Skeletal muscle cell (primary cell): ENCODE measurements at places on chromosomes 5 and 9.

GRCh38 chr5:94691949-94692348 lies 73.5 kb downstream of the SLF1 start:
- peak; percentile 78 for DNase-seq

- DNase-seq = no peak
Observed at GRCh38 chr9:32394381-32395049, 10.1 kb downstream of the ACO1 start.

GRCh38 chr5:97009921-97010320 lies 74.0 kb downstream of the LNPEP start:
- DNase-seq = no peak

- DNase-seq = no peak
Observed at GRCh38 chr5:151088986-151089385, 8.2 kb upstream of the TNIP1 start.

DNA sequence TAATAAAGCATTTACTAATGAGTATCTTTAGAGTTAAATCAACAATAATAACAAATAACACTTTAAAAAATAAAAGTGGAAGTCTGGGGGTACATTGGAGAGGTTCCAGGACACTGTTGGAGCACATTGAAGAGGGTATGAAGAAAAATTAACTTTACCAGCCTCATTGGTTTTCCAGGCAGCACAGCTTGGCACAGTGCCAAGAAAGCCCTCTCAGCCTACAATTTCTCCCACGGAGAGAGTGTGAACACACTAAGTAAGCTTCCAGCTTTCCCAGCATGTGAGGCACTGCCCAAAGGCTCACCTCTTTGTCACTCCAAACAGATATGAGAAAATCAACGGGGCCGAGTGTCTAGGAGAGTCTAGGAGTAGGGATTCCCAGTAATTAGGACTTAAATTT lies 1912.8 kb upstream of the NUDT12 start:
- DNase-seq = no peak

GRCh38 chr9:28264368-28264767 lies 691.1 kb upstream of the C9orf72 start:
- peak; percentile 50 for DNase-seq

DNA sequence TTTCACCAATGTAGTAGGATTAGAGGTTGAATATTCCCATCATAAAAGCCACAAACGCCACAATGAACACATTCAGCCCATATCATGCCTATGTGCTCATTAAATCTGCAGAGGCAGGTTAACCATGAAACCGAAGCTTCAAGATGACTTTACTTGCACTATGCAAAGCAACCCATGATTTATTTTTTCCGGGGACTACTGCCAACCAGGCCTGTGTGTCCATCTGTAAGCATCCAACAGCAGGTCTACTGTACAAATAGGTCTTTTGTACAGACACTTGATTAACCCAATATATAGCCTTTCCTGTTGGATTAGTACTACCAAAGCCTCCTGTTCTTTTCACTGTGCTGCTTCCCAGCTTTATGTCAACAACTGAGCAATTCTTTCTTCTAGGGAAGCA lies 104.9 kb upstream of the CDH10 start:
- DNase-seq = no peak

- peak; percentile 14 for DNase-seq
Observed at GRCh38 chr5:147685993-147686392, 96.5 kb downstream of the JAKMIP2 start.

- DNase-seq = no peak
Observed at GRCh38 chr9:101184813-101185278, 156.3 kb downstream of the PLPPR1 start.

- no peak for DNase-seq
Observed at GRCh38 chr5:141869040-141869439, 9.2 kb downstream of the PCDH1 start.

DNA sequence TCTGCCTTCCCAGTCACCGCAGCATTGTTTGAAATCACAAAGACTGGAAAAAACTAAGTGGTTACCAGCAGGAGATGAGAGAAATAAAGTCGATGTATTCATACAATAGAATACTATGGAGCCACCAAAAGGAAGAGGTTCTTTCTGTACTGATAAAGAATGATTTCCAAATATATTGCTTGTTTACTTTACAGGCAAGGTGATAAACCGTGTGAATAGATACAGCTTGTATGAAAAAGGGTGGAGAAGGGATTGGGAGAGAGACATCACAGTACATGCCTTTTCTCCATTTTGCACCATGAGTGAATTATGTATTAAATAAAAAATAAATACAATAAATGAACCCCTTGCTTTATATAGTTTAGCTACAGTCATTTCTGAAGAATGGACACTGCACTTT lies 91.7 kb downstream of the RFK start:
- no peak for DNase-seq

GRCh38 chr5:127031147-127031862 lies 947 bp upstream of the MARCHF3 start:
- no peak for DNase-seq

DNA sequence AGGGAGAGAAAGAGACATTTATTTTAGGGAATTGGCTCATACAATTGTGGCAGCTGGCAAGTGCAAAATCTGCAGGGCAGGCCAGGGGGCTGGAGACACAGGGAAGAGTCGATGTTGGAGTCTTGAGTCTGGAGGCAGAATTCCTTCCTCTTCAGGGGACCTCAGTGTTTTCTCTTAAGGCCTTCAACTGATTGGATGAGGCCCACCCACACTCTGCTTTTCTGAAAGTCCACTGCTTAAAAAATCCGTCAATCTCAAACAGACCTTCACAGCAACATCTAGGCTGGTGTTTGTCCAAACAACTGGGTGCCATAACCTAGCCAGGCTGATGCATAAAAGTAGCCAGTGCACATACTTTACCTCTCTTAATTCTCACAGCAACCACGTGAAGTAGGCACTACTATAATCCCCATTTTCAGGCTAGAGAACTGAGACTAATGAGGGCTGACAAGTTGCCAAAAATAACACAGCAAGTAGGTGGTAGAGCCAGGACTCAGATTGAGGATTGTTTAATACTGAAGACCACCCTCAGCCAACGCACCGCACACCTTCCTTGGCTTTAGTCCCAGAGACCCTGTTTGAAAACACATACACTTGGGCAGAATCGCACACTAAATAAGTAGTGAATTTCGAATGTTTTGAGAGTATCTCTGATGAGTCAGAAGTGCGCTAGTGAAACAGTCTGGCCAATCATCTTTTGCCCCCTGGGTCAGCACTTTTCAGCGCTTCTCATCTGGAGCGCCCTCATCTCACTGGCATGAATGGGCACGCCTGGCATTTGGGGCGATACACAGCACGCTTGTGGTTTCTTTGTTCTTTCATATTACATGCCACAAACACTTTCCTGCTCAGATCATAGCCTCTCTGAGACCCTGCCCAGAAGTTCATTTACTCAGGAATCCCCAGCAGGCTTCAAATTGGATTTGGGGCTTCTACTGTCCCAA lies 591.4 kb downstream of the CCDC171 start:
- DNase-seq = no peak

GRCh38 chr5:134249469-134250379 lies 23.9 kb upstream of the PPP2CA start:
- peak; percentile 69 for DNase-seq

- no peak for DNase-seq
Observed at GRCh38 chr5:137622850-137623249, 113.0 kb downstream of the KLHL3 start.

DNA sequence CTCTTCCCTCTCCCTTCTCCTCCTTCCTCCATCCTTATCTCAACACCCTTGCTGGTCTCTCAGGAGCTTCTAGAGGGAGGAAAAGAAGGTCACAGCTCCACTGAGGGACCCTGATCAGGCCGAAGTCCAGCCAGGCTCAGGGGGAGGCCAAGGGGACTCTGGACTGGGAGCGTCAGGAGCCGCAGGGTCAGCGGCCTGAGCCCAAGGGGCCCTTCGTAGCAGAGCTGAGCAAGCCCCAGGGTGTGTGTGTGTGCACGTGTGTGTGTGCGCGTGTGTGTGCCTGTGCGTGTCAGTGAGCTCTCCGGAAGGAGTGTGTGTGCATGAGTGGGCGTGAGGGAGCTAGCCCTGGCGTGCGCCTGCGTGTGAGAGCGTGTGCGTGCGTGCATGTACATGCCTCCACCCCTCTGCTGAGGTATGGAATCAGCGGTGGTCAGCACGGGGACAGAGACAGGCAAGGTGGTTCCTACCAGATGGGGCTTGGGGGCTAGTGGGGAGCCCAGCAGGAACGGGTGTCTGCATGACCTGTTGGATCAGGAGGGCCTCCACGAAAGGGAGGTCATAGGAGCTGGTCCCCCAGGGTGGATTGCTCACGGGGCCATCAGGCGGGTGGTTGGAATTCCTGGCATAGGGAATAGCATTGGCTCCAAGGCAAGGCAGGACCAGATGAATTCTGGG lies 10.0 kb upstream of the AGPAT2 start:
- DNase-seq = no peak

GRCh38 chr5:2906302-2907090 lies 155.0 kb upstream of the IRX2 start:
- no peak for DNase-seq

GRCh38 chr9:20512106-20512505 lies 110.2 kb downstream of the MLLT3 start:
- DNase-seq = peak; percentile 17

DNA sequence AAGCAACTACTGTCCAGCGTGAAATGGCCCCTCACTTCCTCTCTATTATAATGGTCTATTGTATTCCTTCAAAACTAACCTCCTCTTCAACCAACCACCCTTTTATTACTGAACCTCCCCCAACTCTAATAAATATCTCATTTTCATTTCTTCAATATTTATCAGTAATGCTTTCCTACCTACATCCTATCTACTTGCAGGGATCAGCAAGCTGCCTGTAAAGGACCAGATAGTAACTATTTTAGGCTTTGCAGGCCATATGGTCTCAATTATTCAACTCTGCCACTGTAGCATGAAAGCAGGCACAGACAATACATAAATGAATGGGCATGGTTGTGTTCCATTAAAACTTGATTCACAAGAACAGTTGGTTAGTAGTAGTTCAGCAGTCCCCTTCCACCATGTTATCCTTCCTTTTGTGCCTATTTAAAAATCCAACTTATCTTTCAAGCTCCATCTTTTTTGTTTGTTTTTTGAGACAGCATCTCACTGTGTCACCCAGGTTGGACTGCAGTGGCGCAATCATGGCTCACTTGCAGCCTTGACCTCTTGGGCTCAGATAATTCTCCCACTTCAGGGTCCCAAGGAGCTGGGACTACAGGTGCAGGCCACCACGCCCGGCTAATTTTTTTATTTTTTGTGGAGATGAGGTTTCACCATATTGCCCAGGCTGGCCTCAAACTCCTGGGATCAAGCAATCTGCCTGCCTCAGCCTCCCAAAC lies 45.8 kb downstream of the PCDHGC5 start:
- no peak for DNase-seq

DNA sequence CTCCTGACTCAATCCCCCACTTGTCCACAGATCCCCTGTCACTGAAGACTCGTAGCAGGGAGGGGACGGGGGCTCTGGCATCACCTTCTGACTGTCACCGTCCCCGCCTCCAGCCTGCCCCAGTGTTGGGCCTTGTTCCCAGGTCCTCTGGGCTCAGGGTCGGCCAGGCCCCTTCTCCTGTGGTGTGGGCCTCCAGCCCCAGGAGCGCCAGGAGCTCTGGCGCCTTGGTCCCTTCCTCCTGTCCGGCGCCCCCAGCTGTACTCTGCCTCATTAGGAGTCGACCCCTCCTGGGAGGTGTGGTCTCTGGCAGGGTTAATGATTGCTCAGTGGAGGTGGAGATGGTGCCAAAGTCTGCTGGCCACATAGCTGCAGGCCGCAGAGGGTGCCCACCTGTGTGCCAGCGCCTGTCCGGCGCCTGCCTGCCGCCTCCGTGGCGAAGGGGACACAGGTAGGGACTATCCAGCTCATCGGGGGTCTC lies at the start of gene CDHR2:
CDHR2 (plus strand) TSS at position 376 of the 478 bp plus-strand sequence. CDS start 16,011 bp downstream, outside the sequence.
- no peak for DNase-seq

GRCh38 chr9:33852216-33852826 lies 35.4 kb downstream of the UBE2R2 start:
- DNase-seq = no peak

DNA sequence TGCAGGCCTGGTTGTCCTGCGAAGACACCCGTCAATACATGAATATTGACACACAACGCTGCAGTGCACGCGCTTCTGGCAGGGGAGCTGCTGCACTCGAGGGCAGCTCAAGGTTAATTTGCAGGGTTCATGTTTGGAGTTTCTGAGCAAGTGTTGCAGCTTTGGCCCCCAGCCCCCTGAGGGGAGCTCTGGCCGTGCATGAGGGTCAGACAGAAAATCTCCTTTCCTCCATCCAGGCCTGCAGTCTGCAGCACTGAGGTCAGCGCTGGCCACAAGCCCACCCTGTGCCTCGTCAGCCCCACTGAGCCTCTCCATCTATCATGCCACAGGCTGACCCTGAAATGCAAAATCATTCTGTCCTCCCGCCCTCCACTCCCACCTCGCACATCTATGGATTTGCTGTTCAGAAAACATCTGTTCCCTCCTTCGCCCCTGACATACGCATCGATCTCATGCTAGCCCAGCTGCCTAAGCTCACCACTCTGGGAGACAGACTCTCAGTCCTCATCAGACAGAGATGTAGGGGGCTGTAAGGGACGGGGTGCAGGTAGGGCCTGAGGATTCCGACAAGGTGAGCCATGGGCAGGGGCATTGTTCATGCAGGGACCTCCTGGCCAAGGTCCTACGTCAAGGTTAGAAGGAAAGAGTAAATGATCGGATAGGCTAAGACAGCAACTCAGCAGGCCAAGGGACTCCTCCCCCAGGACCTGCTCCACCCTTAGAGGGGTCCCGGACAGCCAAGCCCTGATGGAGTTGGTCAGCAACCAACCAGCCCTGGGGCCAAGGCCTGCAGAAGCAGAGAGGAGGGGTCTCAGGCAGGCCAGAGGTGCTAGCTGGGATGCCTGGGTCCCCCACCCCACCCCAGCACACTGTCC lies 125.1 kb downstream of the KCNIP1 start:
- DNase-seq = no peak

GRCh38 chr9:133303266-133304157 lies 28.5 kb upstream of the ABO start:
- no peak for DNase-seq

DNA sequence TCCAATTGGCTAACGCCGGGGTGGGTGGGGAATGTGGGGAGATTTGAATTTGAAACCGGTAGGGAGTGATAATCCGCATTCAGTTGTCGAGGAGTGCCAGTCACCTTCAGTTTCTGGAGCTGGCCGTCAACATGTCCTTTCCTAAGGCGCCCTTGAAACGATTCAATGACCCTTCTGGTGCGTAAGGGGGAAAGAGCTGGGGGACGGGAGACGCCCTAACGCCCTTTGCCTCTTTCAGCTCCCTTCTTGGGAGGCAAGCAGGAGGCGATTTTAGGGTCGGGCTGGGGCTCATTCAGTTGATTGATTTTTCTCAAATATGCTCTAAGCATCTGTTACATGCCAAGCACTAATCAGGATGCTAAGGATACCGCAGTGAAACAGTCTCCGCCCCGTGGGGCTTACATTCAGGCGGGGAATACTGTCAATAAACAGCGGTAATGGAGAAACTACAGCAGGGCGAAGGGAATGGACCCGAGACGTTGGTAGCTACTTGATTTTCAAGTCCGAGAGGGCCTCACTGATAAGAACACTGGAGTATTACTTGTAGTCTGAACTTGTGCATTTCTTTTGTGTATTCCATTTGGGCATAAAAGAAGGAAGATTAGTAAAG lies at the start of gene HMMR:
HMMR (plus strand) TSS at position 71 of the 610 bp plus-strand sequence; CDS start at position 132, 61 bp downstream.
- no peak for DNase-seq

DNA sequence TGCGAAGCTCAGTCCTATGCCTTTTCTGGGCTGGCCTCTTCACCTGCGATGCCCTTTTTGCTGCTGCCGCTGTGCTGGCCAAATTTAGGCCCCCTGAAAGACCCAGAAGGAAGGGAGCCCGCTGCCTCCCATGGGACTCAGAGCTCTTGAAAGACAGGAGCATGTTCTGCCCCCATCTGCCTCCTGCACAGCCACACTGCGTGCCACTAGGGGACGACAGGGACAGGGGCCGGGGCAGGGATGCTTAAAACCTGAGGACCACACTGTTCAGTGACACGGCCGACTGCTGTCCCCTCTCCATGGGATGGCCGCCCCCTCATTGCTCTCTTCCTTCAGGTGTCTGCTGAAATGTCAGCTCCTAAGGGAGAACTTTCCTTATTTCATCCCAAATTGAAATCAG lies 132.4 kb downstream of the ADAMTS2 start:
- DNase-seq = no peak
